ENCODE measurements at places on chromosomes 11 and 22.

DNA sequence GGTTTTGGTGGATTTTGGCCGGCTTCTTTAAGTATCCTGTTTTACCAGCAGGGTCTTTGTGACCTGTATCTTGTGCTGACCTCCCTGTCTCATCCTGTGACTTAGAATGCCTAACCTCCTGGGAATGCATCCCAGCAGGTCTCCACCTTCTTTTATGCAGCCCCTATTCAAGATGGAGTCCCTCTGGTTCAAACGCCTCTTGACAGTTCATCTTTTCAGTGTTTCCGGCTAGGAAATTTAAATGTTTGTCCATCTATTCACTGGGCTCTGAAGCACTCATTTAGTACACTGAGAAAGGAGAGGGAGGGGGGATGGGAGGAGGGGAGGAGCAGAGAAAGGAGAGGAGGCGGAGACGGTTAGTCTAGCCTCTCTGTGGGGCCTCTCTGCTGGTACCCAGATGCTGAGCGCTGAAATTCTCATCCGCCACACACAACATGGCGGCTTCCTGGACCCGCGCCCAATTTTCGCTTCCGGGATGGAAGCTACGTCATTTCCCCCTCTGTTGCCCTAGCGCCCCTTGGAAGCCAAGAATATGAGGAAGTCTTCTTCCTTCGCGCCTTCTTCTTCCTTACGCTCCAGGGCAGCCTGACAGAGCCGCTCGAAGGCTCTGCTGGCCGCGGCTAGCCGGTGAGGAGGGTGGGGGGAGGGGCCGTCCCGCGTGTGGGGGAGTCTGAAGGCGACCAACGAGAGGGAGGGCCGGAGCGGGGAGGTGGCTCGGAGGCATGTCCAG lies 69.0 kb upstream of the SYT13 start:
- peak; percentile 85 for DNase-seq

DNA sequence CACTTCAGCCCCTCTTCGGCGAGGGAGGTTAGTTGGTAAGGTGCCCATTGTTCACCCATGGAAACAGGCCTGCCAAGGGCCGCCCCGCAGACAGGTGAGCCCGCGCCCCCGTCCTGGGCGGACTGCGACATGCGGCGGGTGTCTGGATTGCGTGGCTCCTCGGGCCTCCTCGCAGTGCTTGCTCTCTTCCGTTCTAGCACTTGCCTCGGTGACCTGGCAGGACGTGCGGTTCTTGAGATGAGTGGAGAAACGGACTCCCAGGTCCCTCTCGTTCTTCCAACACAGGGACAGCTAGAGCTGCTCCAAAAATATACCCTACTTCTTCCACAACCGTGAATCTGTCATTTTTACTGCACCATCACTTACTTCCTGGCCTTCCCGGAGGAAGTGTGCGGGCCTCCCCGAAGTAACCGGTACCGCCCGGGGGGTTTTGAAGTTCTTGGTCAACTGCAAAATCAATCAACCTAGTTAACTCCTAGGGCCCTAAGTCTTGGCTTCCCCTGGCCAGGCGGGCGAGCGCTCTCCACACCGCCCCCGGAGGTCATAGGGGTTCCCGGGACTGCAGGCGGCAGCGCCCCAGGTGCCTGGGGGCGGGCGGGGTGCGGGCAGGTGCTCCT lies 745 bp upstream of the ZBTB44 start:
- peak; percentile 15 for DNase-seq

- DNase-seq: no peak
Measured at GRCh38 chr11:94151903-94152677, 23.4 kb downstream of the PANX1 start.

- DNase-seq: no peak
Measured at GRCh38 chr11:34576331-34576730, 44.6 kb upstream of the EHF start.

DNA sequence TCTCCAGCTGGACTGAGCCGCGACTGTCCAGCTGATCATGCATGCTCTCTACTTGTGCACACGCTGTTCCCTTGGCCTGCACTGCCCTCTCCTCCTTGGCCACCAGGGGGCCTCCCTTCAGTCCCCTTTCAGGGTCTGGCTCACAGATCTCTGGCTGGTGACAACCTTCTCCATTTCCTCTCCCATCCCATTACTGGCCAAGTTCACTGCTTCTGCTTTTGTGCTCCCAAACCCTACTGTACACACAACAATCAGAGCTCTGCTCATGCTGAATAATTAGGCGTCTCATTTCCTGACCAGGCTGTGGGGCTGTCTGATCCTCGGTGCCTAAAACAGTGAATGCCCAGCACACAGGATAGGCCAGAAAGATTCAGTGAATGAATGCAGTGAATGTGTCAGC lies 224.0 kb upstream of the NARS2 start:
- no peak for DNase-seq

GRCh38 chr22:49137206-49137840 lies 690.4 kb downstream of the BRD1 start:
- DNase-seq: no peak

- DNase-seq: peak; percentile 71
Measured at GRCh38 chr22:37817705-37818408, 5.3 kb upstream of the GALR3 start.

DNA sequence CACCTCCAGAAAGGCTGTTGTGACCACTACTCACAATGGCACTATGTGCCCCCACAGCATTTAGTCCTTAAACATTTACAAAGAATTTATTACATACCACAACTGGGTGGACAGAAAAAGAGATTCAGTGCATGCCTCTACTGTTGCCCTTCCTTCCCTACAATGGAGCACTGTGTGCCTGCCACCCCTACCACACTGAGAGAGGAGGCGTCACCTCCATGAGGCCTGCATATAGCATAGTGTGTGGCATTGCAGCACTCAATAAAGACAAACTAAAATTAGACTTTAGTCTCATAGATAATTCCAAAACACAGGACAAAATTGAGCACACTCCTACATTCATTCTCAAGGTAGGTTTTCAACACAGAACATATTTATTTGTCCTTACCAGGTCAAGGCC lies 25.8 kb downstream of the THAP12 start:
- DNase-seq: no peak
